NCI-H226 (cell line): ENCODE measurements at places on chromosomes 2 and 18.

DNA sequence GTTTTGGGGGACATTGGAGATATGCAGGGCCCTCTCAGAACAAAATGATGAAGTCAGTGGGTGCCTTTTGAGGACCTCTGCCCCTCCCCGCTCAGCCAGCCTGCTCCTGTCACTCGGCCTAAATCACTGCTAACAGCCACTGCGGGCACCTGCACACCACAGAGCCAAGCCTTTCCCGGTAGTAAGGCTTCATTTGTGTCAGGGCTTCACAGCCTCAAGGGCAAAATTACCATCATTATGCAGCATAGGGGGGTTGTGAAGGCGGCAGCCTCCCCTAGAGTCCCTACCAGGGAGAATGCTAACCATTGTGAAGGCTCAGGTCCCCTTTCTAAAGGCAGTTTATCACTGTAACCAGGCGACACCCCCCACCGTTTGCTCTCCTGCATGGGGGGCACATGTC is 519.8 kb upstream of the MYT1L start:
- DNase-seq, result no peak

DNA sequence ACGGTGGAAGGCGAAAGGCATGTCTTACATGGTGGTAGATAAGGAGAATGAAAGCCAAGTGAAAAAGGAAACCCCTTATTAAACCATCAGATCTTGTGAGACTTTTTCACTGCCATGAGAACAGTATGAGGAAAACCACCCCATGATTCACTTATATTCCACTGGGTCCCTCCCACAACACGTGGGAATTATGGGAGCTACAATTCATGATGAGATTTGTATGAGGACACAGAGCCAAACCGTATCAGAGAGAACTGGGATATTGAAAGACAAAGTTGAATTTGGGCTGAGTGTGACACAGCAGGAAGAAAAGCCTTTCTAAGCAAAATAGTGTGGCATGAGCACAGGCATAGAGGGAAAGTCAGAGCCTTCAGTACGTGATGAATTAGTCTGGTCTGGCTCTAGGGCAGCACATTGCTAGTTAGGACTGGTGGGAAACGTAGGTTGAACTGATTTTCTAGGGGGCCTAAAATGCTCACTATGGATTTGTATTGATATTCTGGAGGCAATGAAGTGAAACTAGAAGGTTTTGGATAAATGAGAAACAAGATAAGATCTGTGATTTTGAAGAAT is 84.8 kb upstream of the RND3 start:
- no peak for DNase-seq

- DNase-seq, result no peak
These were observed 40.1 kb downstream of the KCNF1 start for GRCh38 chr2:10951558-10952414.

GRCh38 chr2:42359965-42360483 is 993 bp downstream of the COX7A2L start:
- no peak for DNase-seq

- DNase-seq, result no peak
These were observed 374.3 kb downstream of the TMX3 start for GRCh38 chr18:68340606-68341005.

- DNase-seq, result no peak
These were observed 47.5 kb downstream of the EML4 start for GRCh38 chr2:42216694-42217093.

- no peak for DNase-seq
These were observed 14.9 kb downstream of the TYW5 start for GRCh38 chr2:199940373-199940772.

DNA sequence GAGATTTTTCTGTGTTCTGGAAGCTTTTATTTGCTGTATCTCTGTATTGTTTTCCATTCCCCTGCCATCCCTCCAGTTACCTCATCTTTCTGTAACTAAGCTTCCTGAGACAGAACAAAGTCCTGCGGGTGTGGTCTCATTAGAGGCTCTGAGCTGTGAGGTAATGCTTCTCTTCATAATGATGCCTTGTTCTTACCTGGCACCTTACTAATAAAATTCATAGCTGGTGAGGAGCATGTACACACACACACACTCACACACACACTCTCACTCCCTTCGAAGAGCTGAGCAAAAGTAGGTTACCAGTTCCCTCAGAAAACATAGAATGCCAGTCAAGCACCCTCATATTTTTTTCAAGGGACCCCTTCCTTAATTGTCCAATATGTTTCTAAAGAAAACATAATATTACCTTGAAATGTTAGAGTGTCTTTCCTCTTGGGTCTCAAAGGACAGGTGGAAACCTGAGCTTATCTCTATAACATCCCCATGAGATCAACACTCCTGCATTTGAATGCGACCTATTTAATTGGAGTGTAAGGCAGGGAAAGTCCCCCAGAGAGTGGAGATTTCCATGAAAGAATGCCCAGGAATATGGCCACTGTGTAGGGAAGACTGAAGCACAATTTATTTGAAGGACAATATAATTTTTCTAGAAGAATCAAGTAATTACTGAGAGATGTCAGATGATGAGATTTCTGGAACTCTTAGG is 161.6 kb upstream of the NCK2 start:
- DNase-seq, result no peak

- DNase-seq, result no peak
These were observed 103.6 kb upstream of the AGAP1 start for GRCh38 chr2:235390108-235390815.
